Stimulated activated CD4-positive, alpha-beta T cell treated with anti-CD3 and anti-CD28 coated beads, Interleukin-4, amount 100 ng/mL, for 48 hours (primary cell): ENCODE measurements at places on chromosomes 7 and 10.

DNA sequence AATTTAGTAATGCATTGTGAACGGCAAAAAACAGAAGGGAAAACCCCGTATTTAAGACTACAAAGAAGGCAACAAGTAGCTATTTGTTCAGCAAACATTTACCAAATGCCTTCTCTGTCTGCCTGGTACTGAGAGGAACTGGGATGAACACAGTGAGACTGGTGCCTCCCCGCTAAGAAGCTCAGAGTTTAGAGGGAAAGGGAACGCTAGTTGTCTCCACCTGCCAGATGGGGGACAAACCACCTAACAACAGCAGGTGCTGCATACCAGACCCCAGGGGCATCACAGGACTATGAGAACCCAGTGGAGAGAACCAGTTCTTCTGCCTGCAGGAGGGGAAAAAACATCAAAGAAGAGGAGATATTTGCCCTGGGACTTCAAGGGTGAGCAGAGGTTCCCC lies 147.1 kb downstream of the SLC25A13 start:
- DNase-seq: no peak

- no peak for DNase-seq
Observed at GRCh38 chr7:101170617-101171441, 5.5 kb upstream of the VGF start.

DNA sequence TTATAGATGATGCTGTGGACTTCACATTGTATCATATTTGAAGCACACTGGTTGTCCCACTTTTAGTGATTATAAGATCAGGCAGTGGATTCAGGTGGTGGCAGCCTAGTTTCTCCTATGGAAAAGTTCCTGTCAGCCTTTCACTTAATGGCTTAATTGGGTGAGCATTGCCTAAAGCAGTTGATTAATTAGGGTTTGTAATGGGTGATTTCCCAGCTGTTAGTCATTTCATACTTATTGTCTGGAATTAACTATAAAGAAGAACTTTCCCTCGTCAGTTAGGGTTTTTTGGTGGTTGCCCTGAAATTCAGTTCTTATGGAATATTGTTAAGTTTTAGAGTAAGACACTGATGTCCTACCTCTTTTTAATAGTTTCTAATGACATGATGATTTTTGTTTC lies 78.8 kb downstream of the SLC25A40 start:
- no peak for DNase-seq

GRCh38 chr10:77877441-77878344 lies 48.9 kb downstream of the DLG5 start:
- DNase-seq: no peak
